ENCODE measurements at places on chromosomes 6 and 20.
A peak's percentile ranks its signal among the peaks of the same experiment; 100 is the strongest.

DNA sequence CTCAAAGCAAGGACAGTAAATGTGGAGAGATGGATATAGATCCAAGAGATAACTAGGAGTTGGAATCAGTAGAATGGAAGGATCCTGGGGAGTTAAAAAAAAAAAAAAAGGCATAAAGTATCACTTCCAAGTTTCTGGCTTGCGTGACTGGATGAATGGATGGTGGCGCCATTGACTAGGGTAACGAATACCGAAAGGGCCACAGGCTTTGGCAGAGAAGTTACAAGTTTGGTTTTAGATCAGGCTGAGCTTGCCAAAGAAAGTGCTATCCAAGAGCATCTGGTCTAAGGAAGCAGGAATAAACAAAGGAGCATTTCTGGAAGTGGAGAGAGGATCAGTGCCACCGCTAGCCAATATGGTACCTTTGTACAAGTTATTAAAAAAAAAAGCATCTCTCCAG is 17.5 kb downstream of the L3MBTL1 start:
- no peak for DNase-seq

GRCh38 chr20:6994452-6994851 is 227.0 kb downstream of the BMP2 start:
- DNase-seq = no peak

- no peak for DNase-seq
Measured at GRCh38 chr6:148239801-148240460, 102.7 kb upstream of the SASH1 start.

DNA sequence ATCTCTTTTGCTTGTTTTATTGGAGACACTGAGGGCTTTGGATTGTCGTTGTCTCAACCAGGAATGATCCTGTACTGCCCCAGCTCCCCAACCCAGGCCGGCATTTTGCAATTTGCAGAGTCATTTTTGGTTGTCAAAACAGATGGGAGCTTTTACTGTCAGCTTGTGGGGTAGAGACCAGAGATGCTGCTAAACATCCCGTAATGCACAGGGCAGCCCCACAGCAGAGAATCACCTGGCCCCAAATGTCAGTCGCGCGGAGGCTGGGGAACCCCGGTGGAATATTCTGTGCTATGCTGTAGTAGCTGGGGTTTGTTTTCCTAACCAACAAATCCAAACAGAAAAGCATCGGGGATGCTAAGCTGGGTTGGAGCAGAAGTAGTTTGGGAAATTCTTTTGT is 99.7 kb downstream of the TSHZ2 start:
- DNase-seq = no peak

DNA sequence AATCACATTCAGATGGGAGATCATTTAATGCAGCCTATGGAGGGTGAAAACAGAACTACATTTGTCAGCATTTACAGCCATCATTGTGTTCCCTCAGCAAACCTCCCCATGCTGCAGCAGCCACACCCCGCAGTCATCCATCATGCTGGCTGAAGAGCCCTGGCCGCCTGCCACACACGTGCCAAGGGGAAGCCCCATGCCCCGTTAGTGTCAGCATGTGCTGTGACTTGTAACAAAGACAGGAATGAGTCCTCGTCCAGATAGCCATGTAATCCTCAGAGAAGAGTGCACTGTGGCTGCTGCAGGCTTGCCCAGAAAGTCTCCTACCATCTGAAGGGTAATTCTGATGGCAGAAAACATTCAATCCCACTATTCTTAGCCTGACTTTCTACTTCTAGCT is 1097.8 kb downstream of the KIF16B start:
- no peak for DNase-seq

DNA sequence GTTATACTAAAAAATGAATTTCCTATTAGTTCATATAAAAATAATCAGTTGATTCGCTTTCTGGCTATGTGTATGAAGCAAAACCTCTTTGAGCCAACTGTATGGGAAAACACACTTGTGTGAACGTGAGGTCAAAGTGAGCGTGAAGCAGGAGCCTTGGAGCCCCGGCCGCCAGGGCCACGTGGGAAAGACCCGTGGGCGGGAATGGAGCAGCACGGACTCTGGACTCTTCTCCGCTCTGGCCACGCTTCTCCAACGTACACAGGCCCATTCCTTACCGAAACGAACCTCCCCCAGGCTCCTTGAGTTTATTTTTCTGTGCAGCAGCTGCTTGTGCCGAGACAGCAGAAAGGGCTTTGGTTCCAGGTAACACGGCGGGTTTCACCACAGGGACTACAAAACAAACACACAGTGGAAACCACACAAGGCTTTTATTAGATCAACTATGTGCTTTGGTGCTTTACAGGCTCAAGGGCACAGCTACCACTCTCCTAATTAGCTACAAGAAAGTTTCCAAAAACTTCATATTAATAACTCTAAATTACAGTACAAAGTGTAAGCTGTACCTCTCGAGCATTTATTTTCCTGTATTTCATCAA is 62.7 kb downstream of the TAF4 start:
- no peak for DNase-seq

GRCh38 chr20:137668-138490 is 4.5 kb upstream of the DEFB126 start:
- DNase-seq = no peak

DNA sequence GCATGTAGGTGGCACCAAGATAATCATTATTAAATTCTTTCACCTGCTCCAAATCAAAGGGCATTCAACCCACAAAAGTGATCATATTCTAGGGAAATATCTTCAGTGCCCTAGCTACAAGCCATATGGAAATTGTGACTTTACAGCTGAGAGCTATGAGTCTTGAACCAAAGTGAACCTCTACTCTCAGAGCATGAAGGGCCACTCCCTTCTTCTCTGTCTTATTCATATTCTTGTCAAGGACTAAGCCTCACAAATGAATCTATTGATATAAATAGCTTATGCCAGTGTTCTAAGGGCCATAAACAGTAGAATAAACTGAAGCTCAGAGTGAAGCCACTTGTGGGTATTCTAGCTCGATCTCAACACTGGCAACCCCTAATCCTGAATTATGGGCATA is 29.6 kb downstream of the SPINT4 start:
- no peak for DNase-seq

GRCh38 chr20:64238115-64238825 is 17.3 kb upstream of the PCMTD2 start:
- DNase-seq = no peak

GRCh38 chr6:96899019-96899418 is 1.3 kb upstream of the NDUFAF4 start:
- DNase-seq = no peak

GRCh38 chr20:47663354-47664067 is 121.8 kb downstream of the SULF2 start:
- DNase-seq = peak; percentile 89

- DNase-seq = no peak
Measured at GRCh38 chr20:62618611-62619529, 23.4 kb upstream of the SLCO4A1 start.
